Globus pallidus (tissue), 1 donor: ENCODE measurements at places on chromosomes 1 and 21.
A peak's percentile ranks its signal among the peaks of the same experiment; 100 is the strongest.

DNA sequence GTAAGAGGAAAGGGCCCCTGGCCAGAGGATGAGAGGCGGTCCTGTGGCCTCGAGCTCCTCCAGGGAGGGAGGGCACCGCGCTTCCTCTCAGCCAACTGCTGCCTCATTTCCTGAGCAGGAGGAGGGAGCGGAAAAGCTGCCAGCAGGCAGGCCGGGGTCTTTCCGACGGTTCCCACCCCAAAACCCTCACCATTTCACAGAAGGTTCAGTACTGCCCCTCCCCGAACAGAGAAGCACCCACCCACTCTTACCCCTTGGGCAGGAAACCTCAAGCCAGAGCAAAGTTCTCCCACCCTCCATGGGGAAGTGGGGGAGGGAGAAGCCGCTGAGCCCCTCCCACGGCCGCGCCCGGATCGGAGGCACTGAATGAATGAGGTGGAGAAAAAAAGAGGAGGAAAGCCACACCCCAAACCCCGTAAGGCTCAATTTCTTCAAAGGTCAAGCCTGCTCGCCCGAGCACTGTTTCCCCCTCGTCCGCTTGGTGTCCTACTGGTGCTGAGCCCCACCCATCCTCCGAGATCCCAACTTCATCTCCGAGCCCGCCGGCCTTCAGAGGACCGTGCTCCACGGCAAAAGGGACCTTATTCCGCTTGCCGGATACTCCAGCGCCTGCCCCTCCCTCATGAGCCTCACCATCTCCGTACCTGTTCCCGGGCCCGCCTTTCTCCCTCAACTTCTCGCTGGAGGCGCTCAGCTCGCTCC lies 9.4 kb downstream of the TPM3 start:
- peak; percentile 58 for DNase-seq

DNA sequence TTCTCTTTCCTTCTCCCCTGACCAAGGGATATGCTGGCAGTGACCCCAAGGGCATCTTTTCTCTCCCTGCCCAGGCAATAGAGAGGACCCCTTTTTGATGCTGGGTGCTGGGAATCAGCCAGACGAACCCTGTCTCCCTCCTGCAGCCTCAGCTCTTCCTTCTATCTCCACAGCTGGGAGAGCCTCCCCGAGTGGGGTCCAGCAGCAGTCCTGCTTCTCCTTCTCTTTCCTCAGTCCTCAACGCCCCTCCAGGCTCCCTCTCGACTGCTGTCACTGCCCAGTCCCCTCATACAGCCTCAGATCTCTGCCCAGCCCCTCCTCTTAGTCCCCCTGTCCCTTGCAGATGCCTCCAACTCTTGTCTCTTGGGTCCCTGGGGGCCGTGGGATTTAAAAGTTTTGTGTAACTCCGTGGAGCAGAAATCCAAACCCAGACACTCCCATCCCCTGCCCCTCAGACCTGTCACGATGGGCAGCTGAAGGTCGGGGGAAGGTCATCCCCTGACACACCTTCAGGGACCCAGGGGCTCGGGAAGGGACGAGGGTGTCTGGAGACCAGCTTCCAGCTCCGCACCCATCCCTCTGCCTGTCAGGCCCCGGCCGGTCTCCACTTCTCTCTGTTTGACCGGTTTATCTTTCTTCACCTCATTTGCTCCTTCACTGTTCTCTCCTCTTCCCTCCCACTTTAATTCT lies 5.8 kb upstream of the ETV3L start:
- no peak for DNase-seq

- DNase-seq = no peak
Observed at GRCh38 chr1:205002705-205003104, 40.3 kb upstream of the CNTN2 start.

DNA sequence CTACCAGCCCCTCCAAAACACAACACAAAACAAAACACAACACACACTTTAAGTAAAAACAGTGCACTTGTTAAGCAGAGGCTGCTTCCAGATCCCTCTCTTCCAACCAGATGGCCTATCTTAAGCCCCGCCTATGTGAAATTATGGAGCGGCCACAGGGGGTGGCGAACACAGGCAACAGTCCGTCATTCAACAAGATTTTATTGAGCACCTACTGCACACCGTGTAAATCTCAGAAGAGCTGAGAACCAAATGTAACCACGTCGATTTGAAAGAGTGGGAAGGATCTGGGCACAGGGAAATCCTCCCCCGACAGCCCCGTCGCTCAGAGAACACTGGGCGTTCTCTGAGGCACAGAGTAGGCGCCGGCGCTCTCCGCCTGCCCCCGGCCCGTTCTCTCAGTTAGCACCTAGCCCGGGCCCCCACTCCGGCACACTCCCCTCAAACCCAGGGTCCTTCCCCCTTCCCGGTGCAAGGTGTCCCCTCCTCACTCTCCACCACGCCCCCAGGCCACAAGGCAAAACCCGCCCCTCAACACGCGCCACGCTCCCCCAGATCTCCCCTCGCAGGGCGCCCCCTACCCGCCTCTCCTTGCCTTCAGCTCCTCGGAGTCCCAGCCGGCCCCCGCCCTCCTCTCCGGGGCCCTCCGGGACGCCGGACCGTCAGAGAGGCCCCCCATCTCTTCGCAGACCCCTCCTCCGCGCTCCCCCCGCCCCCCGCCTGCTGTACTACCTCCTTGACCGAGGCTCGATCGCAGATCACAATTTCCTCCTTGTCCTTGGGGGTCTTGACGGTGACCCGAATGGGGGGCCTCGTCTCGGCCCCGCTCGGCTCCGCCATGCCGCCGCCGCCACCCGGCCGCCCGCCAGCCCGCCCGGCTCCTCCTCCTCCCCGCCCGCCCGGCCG lies 483 bp downstream of the UBQLN4 start:
- DNase-seq = peak; percentile 41

- DNase-seq = no peak
Observed at GRCh38 chr1:157404063-157404501, 148.2 kb downstream of the FCRL5 start.

GRCh38 chr21:29265690-29266479 lies 32.8 kb upstream of the BACH1 start:
- DNase-seq = no peak

- DNase-seq = no peak
Observed at GRCh38 chr1:71093938-71094337, 13.1 kb upstream of the ZRANB2 start.

GRCh38 chr21:30463713-30464112 lies 16.5 kb downstream of the KRTAP19-1 start:
- DNase-seq = no peak

GRCh38 chr1:44676484-44677200 lies 2.1 kb downstream of the ARMH1 start:
- no peak for DNase-seq

DNA sequence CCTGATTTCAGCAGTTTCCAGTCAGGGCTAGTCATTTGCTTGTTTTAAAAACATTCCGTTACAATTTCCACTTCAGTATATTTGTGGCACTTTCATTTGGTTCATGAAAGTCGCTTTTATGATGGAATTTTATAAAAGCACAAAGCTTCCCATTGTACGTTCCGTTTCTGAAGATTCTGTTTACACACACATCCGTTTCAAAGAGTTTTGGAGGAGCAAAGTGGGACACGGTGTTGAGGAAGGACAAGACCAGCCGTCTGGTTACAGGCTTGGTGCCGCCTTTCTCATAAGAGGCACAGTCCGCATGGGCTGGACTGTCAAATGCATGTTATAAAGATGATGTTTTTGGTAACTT lies 60.3 kb downstream of the FAAP20 start:
- peak; percentile 48 for DNase-seq

DNA sequence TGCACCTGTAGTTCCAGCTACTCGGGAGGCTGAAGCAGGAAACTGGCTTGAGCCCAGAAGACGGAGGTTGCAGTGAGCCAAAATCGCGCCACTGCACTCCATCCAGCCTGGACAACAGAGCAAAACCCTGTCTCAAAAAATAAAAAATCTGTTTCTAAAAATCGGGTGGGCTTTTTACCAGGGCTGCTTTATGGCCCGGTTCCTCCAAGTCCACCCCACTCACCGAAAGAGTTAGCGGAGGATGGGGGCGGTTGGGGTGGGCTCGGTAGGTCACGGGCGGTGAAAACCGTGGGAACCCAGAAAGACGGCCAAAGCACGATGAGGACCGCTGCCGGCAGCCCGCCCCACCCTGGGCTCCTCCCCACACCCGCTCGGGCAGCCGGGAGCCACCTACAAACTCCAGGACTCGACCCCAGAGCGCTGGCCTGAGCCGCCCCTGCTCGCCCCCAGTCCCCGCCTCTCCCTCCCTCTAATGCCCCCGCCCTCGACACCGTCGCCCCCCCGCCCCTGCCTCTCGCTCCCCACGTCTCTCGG lies 846 bp upstream of the PER3 start:
- no peak for DNase-seq

GRCh38 chr1:245338485-245338877 lies 183.7 kb downstream of the KIF26B start:
- DNase-seq = no peak

GRCh38 chr21:43783098-43783700 lies 6.2 kb upstream of the RRP1 start:
- DNase-seq = no peak

DNA sequence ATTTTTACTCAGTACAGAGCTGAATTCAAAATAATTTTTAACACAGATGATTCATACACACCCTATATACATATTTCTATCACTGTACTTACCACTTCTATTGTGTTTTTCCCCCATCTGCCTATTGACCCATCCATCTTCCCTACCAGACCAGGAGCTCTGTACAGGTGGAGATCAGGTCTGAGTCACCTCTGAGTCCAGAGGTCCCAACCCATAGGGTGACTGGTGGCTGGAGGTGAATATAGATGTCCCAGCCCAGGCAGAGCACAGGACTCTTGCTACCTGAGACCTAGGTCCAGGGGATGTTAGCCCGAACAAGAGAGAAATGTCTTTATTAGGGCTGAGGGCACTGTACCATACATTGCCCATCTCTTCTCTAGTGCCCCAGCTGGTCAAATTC lies 54.8 kb downstream of the DMAP1 start:
- DNase-seq = no peak

GRCh38 chr1:24803220-24803619 lies 58.0 kb downstream of the CLIC4 start:
- DNase-seq = peak; percentile 87

- no peak for DNase-seq
Observed at GRCh38 chr1:162548170-162548569, 13.4 kb upstream of the UAP1 start.

- no peak for DNase-seq
Observed at GRCh38 chr1:6935911-6936690, 150.8 kb downstream of the CAMTA1 start.

DNA sequence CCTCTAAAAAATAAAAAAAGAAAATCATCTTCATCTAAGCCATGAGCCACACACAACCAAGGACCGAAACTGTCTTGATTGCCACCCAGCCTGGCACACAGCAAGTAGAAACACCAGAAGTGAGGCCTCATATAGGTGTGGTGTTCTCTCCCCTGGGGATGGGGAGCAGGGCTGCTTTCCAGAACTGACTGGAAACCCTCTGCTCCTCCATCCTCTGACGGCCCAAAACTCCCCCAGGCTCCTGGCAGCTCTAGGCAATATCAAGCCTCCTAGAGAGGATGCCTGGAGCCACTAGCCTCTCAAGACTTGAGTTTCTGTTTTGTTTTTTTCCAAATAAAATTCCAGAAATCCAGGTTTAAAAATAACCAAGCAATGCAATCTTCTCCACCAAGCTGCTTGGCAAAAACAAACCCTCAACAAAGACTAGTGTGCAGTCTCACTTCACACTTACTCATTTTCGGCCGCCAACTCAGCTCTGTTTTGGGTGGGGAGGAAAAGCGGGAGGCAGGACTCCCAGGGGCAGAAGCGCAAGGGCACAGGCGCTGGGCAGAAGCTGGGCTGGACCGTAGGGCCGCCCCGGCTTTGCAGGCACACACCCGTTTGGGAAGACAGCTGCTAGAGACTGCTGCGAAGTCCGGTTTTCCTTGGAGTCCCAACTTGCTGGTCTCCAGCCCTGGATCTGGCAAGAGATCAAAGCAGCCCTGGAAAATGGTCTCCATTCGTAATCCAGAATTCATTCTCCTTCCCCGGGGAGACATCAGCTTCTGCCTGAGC lies 78.2 kb upstream of the CAPZB start:
- no peak for DNase-seq

GRCh38 chr1:161702250-161702649 lies 4.8 kb upstream of the FCRLA start:
- no peak for DNase-seq

DNA sequence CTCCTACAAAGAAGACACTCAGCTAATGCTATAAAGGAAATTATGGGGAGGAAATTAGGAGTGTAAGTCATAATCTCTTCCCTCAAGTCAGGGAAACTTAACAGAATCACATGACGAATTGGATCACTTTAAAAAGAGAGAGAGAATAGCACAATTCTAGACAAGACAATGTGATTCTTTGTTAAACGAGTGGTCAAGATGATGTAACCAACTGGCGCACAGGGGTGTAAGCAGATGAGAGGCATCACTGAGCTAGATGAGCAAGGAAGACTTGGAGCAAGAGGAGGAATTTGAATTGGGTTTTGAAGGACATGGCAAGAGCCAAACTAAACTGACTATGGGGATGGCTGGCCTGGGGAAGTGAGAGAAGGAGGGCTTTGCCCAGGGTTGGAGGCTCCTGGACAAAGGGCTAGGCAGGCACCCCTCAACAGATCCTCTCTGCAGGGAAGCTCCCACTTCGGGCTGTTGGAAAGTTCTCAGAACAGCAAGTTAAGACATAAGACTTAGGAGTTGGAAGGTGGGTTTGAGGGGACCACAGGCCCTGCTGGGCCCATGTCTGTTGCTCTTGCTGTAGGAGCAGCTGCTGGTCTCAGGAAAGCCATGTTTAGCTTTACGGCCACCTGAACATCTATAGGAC lies 123.9 kb upstream of the GRIK3 start:
- peak; percentile 90 for DNase-seq

GRCh38 chr1:193306430-193306829 lies 120.0 kb upstream of the B3GALT2 start:
- DNase-seq = no peak

DNA sequence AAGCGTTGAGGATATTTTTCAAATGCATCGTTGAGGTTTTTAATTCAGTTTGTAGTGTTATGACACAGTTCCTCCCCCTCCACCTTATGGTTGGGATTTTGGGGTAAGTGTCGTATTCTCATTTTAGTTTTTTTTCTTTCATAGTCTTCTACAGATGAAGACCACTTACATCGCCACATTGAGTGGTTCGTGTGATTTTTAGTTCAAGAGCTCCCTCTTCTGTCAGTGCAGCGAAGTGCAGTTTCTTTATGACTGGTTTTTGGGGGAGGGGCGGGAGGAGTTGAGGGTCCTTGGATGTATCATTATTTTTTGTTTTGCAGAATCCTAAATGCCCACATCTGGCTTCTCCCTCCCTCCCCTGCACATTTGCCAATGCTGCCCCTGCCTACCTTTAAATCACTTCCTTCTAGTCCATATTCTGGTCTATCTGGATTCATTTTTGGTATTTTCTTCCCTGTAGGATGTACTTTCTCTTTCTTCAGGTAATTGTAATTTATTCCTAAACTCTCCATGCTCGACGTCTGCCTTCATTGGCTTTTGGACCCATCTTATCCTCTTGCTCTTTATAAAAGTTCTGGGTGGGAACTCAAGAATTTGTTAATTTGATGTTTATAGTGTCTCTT lies 433.1 kb downstream of the CAMTA1 start:
- peak; percentile 16 for DNase-seq
